ENCODE measurements at places on chromosomes 3 and 15.
A peak's percentile ranks its signal among the peaks of the same experiment; 100 is the strongest.

DNA sequence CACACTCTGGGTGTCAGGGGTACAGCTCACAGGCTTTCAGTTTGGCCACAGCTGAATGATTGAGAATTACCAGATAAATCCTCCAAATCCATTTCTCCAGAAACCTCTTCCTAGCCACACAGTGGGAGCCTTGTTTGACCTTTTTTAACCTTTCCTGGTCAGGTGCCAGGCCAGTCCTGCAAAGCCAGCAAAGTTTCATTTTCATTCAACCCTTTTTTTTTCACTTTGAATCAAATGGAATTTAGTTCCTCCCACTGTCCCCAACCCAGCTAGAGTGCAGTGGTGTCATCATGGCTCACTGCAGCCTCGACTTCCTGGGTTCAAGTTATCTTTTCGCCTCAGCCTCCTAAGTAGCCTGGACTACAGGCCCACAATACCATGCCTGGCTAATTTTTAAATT lies 67.8 kb downstream of the NSUN3 start:
- no peak overlapping the region for H3K27ac ChIP-seq
- no peaks in the 10 kb centered on the region for H3K27me3 ChIP-seq
- no peaks in the 10 kb centered on the region for H3K36me3 ChIP-seq
- no peak overlapping the region for H3K4me3 ChIP-seq
- H3K4me1 ChIP-seq, result peaks cover 2% of the 10 kb centered on the region

- no peak for DNase-seq
- peaks cover 4% of the 10 kb centered on the region for H3K36me3 ChIP-seq
- H3K4me1 ChIP-seq, result peaks cover 5% of the 10 kb centered on the region
- peak overlapping the region; percentile 37 for H3K27ac ChIP-seq
- no peak overlapping the region for H3K4me3 ChIP-seq
- H3K27me3 ChIP-seq, result no peaks in the 10 kb centered on the region
These were observed 28.8 kb downstream of the KNG1 start for GRCh38 chr3:186746008-186746407.

DNA sequence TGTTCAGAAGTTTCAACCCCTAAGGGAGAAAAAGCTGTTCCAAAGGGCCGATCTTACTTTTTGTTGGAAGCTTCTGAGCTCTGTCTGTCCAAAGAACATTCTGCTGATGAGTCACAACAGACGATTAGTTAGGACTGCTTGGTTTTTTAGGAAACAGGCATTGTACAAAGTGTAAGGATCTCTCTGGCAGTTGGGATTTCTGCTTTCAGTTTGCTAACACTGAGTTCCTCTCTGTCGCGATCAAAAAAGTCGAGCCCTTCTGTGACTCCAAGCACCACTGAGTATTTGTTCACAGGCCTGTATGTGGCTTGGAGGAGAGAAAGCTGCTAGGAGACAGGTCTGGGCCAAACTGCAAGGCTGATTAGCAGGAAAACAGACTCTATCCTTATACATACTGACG lies 91.8 kb upstream of the PFN2 start:
- H3K4me3 ChIP-seq, result no peak overlapping the region
- H3K36me3 ChIP-seq, result no peaks in the 10 kb centered on the region
- no peak overlapping the region for H3K27ac ChIP-seq
- DNase-seq, result no peak

DNA sequence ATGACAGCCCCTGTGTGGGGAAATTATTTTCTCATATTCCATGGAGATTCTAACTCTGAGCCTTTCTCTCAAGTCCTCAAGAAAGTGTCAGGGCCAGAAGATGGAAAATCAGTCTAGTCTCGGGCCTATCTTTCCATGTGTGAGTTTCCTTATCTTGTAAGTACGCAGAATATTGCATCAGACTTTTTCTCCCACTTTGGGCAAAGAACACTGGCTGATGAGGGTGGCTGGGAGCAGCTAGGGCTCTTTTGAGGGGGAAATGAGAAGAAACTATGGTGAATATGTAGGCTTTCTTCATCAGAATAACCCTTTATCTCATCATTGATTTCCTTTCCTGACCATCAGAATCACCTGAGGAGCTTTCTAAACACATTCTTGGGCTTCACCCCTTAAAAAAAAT lies 264.0 kb downstream of the CLSTN2 start:
- no peaks in the 10 kb centered on the region for H3K36me3 ChIP-seq
- H3K4me3 ChIP-seq, result no peak overlapping the region
- peaks cover 13% of the 10 kb centered on the region for H3K27me3 ChIP-seq
- DNase-seq, result no peak

- H3K36me3 ChIP-seq, result no peaks in the 10 kb centered on the region
- H3K27me3 ChIP-seq, result no peaks in the 10 kb centered on the region
- no peak overlapping the region for H3K27ac ChIP-seq
- no peak overlapping the region for H3K4me3 ChIP-seq
These were observed 293.3 kb downstream of the ZIC1 start for GRCh38 chr3:147702509-147702908.
